ENCODE measurements at places on chromosomes 12 and 14.
A peak's percentile ranks its signal among the peaks of the same experiment; 100 is the strongest.

DNA sequence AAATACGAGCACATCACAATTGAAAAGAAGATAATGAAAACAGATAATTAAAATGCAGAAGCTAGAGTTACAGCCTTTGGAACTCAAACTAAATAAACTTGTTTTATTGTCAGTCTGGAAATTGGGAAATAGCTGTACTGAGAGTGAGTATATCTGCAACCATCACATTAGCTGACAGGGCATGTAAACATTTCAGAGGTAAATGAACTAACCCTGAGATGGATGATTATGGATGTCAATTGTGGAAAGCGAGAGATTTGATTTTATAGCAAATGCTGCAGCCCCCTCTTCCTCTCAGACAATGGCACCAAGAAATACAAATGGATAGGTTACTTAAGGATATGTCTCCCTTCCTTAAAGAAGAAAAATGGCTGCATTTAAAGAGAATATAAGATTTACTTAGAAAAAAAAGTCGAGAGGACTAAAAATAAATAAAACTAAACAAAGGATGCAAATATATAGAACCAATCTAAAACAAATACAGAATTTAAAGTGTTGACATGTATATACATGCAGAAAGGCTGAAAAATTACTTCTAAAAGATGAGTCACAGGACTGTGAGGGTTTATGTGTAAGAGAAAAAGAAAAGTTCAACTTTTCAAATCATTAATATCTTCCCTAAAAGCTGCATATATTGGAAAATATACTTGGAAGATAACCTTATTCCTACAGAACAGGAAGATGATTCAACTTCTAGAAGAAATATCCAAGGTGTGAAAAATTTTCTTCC is 120.3 kb upstream of the FLRT2 start:
- no peak for DNase-seq

- DNase-seq: no peak
Measured at GRCh38 chr14:69610874-69611171, 573 bp upstream of the SUSD6 start.

- DNase-seq: no peak
Measured at GRCh38 chr12:18468246-18469075, 207.1 kb downstream of the PIK3C2G start.

GRCh38 chr14:34404416-34404815 is 57.6 kb downstream of the SPTSSA start:
- no peak for DNase-seq

DNA sequence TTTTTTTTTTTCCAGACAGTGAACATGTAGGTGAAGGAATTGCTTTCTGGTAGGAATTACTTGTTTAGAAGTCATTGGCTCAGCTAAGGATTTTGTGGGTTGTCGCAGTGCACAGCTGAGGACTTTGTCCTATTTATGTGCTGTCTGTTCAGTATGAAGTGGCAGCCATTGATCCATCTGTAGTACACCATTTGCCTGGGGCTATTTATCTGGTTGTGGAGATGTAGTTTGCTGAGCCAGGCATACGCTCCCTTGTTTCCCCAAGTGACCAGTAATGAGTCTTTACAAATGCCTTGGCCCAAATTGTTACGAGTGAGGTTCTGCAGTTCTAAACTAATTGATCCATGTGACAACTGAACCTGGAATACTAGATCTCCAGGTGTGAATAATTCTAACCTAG is 140.1 kb downstream of the NRXN3 start:
- DNase-seq: no peak

DNA sequence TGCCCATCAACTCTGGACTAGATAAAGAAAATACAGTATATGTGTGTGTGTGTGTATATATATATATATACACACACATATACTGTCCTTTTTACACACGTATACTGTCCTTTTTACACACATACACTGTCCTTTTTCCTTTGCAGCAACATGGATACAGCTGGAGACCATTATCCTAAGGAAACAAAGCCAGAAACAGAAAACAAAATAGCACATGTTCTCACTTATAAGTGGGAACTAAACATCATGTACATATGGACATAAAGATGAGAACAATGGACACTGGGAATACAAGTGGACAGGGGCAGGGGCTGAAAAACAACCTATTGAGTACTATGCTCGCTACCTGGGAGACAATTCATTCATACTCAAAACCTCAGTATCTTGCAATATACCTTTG is 23.7 kb downstream of the VDR start:
- no peak for DNase-seq

- DNase-seq: peak; percentile 82
Measured at GRCh38 chr12:11730299-11731041, 81.0 kb downstream of the ETV6 start.

- no peak for DNase-seq
Measured at GRCh38 chr12:130169256-130169655, 7.0 kb downstream of the FZD10 start.

- DNase-seq: no peak
Measured at GRCh38 chr14:103194256-103195045, 71.2 kb downstream of the TNFAIP2 start.

DNA sequence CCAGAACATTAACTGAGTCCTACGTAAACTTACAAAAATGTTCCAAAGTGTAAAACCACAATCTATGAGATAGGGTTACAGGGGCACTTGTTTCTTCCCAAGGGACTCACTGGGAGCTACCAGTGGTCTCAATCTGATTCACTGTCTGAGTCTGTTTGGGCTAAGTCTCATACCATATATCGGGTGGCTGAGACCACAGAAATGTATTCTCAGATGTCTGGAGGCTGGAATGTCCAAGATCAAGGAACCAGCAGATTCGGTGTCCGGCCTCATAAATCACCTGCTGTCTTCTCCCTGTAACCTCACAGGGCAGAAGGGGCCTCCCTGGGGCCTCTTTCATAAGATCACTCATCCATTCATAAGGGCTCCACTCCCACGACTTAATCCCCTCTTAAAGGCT is 616.3 kb upstream of the TMEM132C start:
- no peak for DNase-seq

GRCh38 chr12:50005175-50005574 is 20.1 kb downstream of the RACGAP1 start:
- DNase-seq: no peak

GRCh38 chr14:49808780-49809179 is 40.8 kb downstream of the KLHDC2 start:
- DNase-seq: no peak

GRCh38 chr12:85956081-85956480 is 82.0 kb downstream of the NTS start:
- DNase-seq: no peak

All from NCI-H2029 treated with DMSO at 0.1 percent for 48 hours (cell line).